ENCODE measurements at places on chromosomes 7 and 10. TPM values are rescaled to one million over a fixed set of nuclear protein-coding genes. Genes with fewer than 3 reads are reported as not detected.

Gene AGR3
- 4.4 TPM for polyA plus RNA-seq

Gene TPST1
- 16.4 TPM for polyA plus RNA-seq

Gene GDF2
- polyA plus RNA-seq = not detected

Gene KIAA1549
- 0.31 TPM for polyA plus RNA-seq

Gene UPK3B
- polyA plus RNA-seq = 8.7 TPM

Gene TMEM213
- polyA plus RNA-seq = not detected

Gene CTAGE6
- polyA plus RNA-seq = 0.03 TPM

Gene SPDYE16
- polyA plus RNA-seq = 0.10 TPM
